Memory B cell (primary cell): ENCODE measurements at places on chromosomes 11 and 22.

GRCh38 chr22:44419429-44419828, 78.6 kb downstream of the RTL6 start:
- no peak for DNase-seq
- no peak overlapping the region for H3K4me3 ChIP-seq
- peaks cover 12% of the 10 kb centered on the region for H3K27me3 ChIP-seq
- H3K36me3 ChIP-seq: no peaks in the 10 kb centered on the region

DNA sequence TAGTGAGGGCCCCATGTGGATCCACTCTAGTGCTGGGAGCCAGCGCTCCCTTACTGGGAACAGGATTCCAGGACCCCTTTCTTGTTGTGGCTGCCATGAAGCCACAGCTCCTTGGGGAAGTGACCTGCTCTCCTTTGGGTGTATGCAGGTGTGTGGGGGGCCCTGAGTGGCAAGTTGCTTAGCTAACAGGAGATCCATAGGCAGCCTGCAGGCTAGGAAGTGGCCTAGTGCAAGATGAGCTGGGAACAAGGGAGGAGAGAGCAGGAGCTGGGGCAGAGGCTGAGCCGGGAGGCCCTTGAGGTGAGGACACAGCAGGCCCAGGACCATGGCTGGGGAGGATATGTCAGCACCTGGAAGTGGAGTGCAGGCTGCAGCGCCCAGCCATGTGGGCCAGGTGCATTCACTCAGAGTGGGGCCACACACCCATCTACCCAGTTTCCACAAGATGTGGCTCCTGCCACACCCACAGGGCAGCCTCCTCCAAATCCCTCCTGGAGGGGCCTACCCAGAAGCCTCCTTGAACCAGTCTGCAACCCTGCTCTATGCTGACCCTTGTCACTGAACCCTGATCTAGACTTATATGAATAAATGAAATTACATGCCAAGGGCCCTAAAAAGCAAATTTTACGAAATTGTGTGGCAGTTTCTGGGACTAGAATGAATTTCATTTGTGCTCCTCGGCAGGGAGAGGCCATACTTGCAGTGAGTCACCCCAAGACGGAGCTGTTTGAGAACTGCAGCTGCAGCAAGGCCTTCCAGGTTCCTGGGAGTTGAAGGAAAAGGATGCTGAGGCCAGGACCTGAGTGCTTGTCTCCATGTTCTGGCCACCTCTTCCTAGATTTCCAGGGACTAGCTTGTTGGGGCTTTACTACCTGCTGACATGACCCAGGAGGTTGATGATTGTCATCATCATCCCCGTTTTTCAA, 3.2 kb downstream of the THAP7 start:
- H3K27ac ChIP-seq: no peak overlapping the region
- no peak overlapping the region for H3K4me3 ChIP-seq
- DNase-seq: no peak
- H3K36me3 ChIP-seq: peaks cover 2% of the 10 kb centered on the region
- H3K4me1 ChIP-seq: peaks cover 13% of the 10 kb centered on the region
- H3K27me3 ChIP-seq: no peaks in the 10 kb centered on the region

- no peak overlapping the region for H3K27ac ChIP-seq
- no peak for DNase-seq
- H3K27me3 ChIP-seq: peaks cover 14% of the 10 kb centered on the region
- H3K4me1 ChIP-seq: peaks cover 17% of the 10 kb centered on the region
- no peaks in the 10 kb centered on the region for H3K36me3 ChIP-seq
- H3K4me3 ChIP-seq: peak overlapping the region; percentile 52
These were observed 144.0 kb upstream of the GRK3 start for GRCh38 chr22:25420471-25420924.

DNA sequence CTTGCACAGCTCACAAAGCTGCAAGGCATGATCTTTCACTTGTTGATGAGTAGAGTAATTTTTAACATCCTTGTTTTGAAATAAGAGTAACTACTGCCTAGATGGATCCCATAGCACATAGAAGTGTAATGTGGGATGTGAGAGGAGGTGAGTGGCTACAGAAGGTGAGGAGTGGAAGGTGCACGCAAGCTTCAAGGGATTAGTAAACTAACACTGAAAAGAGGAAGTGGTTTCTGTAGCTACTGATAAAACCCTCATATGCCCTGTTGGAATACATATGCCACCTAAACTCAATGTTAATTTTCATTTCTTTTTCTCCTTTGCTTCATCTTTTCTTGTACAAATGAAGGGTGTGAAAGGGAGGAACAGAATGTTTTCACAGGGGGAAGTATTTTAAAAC, 22.0 kb upstream of the CTSC start:
- H3K4me3 ChIP-seq: peak overlapping the region; percentile 36
- H3K4me1 ChIP-seq: peaks cover 16% of the 10 kb centered on the region
- DNase-seq: no peak
- no peaks in the 10 kb centered on the region for H3K27me3 ChIP-seq
- no peak overlapping the region for H3K27ac ChIP-seq
- H3K36me3 ChIP-seq: no peaks in the 10 kb centered on the region

GRCh38 chr11:68133761-68134160, 12.6 kb upstream of the CHKA start:
- H3K4me1 ChIP-seq: no peaks in the 10 kb centered on the region
- H3K27ac ChIP-seq: no peak overlapping the region
- peaks cover 14% of the 10 kb centered on the region for H3K27me3 ChIP-seq
- peaks cover 11% of the 10 kb centered on the region for H3K36me3 ChIP-seq
- no peak overlapping the region for H3K4me3 ChIP-seq

DNA sequence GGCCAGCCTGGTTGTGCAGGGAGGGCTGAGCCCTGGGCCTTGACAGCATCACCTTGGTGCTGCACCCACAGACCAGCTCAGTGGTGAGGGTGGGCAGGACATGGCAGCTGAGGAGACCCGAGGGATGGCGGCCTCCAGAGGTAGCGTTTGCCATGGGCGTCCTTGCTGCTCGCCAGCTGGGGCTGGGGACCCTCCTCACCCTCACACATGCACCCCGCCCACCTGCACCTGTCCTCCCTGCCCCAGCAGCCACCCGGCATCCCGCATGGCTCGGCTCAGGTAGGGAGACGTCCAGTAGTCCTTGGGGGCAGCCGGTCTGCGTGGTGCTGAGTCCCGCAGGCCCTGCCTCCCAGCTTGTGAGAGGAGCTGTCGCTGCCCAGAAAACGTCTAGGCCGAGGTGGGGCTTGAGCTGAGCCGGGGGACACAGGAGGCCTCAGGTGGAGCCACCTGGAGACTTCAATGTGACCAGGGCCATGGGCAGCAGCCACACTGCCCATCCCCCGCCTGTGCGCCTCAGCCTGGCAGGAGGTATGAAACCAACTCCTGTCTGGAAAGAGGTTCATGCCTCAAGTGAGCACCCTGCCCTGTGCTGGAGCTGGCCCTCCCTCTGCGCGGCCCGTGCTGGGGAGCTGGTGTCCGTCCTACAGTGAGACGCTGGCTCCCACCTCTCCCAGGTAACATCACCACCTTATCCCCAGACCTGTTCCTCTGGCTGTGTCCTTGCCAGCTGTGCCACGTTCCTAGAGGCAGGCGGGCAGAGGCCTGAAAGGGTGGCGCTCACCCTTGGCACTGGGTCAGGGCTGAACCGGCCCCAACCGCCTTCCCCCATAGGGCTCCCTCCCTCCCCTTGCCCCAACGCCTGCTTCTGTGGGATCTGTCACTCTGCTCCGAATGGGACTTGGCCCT, 3.3 kb upstream of the TRABD start:
- H3K4me3 ChIP-seq: no peak overlapping the region
- H3K36me3 ChIP-seq: no peaks in the 10 kb centered on the region
- no peak for DNase-seq
- peaks cover 15% of the 10 kb centered on the region for H3K27me3 ChIP-seq

GRCh38 chr11:59560702-59561473, 49.5 kb downstream of the OR4D9 start:
- H3K4me1 ChIP-seq: peaks cover 24% of the 10 kb centered on the region
- no peaks in the 10 kb centered on the region for H3K36me3 ChIP-seq
- H3K27me3 ChIP-seq: peaks cover 5% of the 10 kb centered on the region
- DNase-seq: peak; percentile 63

GRCh38 chr22:21970037-21970799, 12.4 kb downstream of the TOP3B start:
- DNase-seq: no peak
- H3K4me1 ChIP-seq: no peaks in the 10 kb centered on the region
- H3K27ac ChIP-seq: no peak overlapping the region
- H3K27me3 ChIP-seq: no peaks in the 10 kb centered on the region
